Stromal cell of bone marrow (primary cell): ENCODE measurements at places on chromosomes 6 and 20.

DNA sequence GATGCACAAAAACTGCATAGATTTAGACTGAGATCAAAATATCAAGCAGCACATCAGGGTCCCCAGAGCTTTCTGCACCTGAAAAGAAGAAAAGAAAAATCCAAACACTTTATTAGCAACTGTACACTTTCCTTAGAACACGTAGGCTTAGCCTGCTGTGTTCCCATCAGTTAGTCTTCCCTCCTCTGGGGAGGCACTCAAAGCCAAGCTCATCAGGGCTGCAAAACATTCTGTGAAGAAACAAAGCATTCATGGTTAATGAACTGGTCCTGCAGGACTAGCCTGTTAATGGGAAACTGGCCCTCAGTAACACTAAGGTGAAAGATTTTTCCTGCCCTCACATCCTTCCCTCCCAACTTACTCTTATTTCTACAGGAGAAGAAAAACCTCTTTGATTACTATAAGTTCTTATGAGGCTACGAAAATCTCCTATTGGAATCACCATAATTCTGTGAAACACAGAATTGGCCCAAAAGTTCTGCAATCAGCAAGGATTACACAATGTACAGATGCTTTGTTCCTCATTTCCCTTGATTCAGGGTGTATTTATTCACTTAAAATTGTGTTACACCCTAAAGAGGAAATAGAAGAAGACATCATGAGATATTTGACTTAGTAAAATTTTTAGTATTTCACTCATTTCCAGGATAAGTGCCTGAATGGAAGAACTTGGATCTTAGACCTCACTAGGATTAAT, 901.0 kb upstream of the MAP3K7 start:
- no peak for DNase-seq

- DNase-seq = no peak
Measured at GRCh38 chr20:9677100-9677623, 161.7 kb downstream of the PAK5 start.

- DNase-seq = no peak
Measured at GRCh38 chr6:144595266-144595665, 310.1 kb downstream of the UTRN start.

DNA sequence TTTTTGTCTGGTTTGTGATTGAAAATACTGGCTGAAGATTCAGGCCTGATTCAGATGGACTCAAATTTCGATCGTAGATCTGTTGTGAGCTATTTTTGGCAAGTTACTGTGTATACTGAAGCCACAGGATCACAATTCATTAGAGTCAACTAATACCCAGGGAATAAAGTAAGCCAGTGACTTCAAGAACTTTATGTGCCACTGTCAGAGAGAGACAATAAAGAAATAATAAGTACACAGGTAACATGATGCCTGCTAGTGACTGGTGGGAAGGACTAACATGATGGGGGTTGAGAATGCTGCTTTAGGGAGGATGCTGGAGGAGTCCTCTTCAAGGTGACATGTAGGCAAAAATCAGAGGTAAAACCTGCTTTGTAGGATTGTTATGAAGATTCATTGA, 215.9 kb downstream of the DOK5 start:
- no peak for DNase-seq

- peak; percentile 50 for DNase-seq
Measured at GRCh38 chr20:49853640-49854039, 41.0 kb downstream of the SLC9A8 start.

DNA sequence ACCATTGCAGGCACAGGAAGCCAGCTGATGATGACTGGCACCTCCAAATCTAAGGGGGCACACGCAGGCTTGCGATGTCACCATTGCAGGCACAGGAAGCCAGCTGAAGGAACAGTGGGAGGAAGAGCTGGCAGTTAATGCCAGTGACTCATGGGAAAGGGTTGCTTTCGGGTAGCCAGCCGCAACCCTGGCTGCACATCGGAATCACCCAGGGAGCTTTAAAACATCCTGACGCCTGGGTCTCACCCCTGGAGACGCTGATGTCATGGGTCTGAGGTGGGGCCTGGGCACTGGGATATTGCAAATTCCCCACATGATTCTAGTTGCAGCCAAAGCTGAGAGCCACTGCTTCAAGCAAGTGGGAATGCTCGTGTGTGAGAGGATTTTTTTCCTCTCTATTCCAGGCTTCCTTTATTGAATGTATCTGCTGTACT, 16.1 kb upstream of the CCN6 start:
- DNase-seq = peak; percentile 97

- DNase-seq = no peak
Measured at GRCh38 chr20:47389867-47390347, 33.4 kb upstream of the ZMYND8 start.

DNA sequence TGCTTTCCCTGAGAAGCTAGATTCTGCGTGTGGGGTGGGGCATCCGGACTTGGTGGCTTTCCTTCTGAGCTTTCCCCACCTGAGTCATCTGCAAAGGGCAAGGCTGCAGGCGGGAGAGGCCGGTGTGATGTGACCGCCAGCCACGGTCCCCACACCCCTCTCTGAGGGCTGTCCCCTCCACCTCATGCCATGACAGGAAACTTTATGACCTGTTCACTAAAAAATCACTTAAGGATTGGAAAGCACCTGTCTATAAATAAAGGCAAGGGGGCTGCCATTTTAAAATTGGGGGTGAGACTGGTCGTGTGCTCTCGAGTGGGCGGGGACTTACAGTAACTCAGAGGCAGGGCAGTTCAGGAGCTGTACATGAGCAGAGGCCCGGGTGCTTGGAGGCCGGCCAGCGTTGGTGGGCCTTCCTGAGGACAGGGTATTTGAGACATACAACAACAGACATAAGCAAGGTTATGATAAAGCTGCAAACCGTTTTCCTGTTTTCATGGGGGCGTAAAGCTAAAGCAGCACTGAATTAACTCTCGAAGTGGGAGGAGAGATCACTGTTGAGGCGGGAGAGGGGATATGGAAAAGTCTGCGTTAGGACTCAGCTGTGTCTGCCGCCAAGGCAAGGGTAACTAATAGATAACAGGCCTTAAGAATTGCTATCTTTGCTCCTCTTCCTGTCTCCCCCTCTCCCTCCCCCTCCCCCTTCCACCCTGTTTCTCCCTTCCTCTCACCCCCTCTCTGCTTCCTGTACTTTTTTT, 16.1 kb upstream of the SERPINB1 start:
- DNase-seq = no peak

DNA sequence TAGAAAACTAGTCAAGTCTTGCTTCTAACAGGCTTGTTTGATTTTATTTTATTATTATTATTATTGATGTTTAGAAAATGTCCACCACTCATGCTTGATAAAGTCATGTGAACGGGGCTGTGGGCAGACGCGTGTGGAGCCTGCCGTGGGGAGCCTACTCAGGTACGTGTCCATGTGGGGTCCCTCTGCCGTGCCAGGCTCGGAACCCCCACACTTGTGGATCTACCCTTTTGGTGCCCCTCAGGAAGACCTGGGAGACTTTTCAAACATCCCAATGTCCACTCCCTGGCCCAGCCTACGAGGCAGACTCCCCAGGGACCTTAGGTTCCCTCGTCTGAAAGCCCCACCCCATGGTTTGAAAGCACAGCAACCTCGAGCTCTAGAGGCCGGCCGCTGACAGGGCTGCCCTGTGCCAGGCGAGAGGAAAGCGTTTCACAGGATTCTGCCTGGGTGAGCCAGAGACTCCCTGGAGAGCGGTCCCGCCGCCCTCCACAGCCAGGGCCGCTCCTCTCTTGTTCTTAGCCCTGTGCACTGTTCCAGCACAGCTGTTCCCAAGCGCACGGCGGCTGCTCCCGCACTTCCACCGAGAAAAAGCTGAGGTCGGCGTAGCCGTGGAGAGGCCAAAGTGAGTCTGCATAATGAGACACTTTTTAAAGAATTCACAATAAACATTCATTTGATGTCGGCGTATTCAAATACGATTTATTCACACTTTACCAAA, 249.7 kb downstream of the TTLL2 start:
- DNase-seq = no peak

- no peak for DNase-seq
Measured at GRCh38 chr6:114218437-114219340, 124.1 kb downstream of the HS3ST5 start.

GRCh38 chr20:44805335-44805978, 4.9 kb downstream of the RIMS4 start:
- no peak for DNase-seq

GRCh38 chr6:40856271-40856670, 182.8 kb downstream of the UNC5CL start:
- DNase-seq = no peak

DNA sequence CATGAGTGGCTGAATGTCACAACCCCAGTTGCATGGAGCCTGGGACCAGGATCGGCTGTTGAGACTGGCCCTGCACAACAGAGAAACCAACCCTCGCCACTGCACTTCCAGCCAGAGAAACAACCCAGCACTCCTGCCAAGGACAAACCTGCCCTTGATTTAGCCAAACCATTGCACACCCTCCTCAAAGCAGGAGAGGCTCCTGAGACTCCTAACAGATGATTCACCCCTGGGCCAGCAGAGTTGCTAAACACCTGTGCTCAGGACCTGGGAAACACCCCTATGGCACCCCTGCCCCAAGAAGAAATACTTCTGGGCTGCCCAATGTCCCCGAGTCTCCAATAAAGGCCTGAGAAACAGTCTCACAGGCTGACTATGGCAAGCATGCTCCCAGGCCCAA, 17.8 kb downstream of the WDR27 start:
- no peak for DNase-seq

DNA sequence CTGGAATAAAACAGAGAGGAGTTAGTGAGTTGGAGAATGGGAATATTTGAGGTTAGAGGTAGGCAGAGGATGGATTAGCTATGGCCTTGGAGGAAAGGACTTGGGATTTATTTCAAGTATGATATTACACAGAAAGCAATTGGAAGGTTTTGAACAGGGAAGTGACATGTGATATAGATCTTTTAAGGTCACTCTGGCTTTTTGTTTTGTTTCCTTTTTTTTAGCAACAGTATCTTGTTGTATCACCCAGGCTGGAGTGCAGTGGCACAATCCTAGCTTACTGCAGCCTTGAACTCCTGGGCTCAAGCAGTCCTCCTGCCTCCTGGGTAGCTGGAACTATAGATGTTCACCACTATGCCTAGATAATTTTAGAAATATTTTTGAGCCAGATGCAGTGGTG, 190.3 kb downstream of the UTRN start:
- DNase-seq = no peak

DNA sequence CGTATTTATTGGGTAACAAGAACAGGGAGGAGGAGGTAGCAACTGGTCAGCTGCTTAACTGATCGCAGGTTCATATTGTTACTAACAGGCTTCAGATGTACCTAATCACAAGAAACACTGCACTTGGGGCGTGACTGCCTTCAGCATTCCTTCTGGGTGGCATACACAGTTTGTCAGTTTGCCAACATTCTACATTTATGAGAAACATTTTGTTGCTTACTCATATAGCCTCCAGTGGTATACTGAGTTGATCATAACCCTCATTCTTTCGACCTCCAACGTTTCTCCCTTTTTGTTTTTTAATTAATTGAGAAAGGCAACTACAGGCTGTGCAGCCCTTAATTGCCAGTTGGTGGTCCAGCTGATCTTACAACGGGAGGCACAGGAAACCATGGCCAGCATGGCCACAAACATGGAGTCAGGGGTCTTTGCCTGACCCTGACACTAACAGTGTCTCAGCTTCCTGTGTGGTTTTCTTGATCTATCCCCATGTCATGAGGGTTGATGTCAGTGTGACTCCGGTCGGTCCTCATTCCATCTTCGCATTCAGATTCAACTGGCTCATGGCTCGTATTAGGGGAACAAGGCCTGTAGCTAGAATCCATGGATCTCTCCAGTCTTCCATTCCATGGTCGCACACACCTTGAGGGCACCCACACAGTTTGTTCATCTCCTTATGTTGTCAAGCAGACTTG, 9.4 kb downstream of the EPB41L2 start:
- no peak for DNase-seq

- DNase-seq = no peak
Measured at GRCh38 chr20:59043698-59044097, 1.1 kb upstream of the PRELID3B start.

DNA sequence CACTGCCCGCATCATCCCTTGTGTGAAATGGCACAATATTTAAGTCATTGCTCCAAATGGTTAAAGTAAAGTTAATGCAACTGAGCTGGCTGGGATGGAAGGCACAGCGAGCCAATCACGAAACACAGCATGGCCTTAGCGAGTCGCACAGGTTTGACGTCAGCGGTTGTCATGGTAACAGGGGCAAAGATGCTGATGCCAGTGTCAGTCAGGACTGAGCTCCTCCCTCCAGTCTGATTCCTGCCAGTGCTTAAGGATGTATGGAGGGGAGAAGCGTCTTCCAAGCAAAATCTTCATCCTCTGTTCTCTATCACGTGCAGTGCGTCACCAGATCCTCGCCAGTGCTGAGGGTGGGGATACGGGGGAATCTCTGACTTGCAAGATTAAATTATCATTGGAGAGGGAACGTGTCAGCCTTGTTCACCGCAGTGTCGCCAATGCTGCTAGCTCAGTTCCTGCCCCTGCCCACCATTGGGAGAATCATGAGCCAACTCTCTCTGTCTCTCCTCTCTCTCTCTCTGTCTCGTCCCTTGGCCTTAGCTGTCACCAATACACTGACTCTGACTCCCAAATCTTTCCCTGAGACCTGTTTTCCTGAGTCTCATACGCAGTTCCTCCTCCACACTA, 24.5 kb downstream of the TSPYL4 start:
- peak; percentile 86 for DNase-seq

GRCh38 chr6:140921366-140922226, 1211.1 kb upstream of the GJE1 start:
- peak; percentile 66 for DNase-seq

- DNase-seq = peak; percentile 41
Measured at GRCh38 chr6:33692760-33693158, 18.7 kb downstream of the UQCC2 start.

DNA sequence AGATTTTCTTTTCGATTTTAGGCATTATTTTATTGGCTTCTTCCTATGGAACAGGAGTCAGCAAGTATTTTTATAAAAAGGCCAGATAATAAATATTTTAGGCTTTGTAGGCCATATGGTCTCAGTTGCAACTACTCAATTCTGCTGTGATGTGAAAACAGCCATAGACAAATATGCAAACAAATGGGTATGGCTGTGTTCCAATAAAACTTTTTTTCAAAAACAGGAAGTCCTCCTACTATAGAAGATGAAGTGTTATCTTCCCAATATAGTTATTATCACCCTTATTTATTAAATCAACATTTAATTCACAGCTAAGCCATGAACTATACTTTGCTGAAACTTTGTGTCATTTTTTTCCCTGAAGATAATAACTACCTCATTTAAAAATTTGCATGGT, 57.2 kb downstream of the CHD6 start:
- no peak for DNase-seq

DNA sequence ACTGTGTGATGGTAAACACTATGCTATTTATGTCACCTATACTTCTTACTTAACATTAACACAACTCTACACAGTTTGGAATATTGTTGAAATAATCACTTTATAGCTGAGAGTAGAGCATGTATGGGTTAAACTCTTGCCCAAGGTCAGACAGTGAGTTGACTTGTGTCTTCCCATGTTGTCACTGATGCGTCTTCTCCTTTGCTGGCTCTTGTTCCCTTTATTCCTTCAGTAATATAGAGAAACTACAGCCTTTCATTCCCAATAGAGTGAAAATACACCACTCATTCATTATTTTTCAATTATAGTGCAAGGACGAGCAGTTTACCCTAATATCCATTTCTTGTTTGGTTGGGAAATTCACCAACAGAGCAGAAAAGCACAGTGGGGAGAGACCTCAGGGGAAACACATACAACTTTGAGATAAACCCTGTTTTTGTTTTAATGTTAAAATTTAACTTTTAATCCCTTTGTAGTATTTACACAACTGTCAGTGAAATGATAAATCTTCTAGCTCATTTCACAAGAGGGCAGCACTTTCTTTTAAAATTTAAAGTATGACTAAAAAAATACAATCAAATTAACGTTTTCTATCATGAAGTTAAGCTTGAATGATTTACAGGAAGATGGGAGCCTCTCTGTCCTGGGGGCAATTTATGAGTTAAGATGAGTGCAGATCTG, 363.0 kb downstream of the UTRN start:
- DNase-seq = no peak
